ENCODE measurements at places on chromosomes 5 and 9.

DNA sequence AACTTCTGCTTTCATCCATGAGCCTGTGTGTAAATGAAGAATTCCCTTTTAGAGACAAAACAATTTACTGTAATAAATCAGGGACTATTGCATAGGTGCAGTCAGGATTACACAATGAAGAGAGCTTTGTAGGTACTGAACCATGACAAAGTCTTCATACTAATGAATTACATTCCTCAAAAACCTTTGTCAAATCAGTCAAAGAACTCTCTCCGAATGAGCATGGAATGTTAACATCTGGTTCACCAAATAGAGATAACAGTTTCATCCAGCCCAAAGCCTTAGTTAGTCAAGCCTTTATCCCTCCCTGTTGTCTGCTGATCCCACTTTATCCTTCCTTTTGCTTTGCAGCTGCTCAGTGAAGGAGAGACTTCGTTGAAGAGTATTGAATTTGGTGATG lies 62.9 kb upstream of the DMRTA1 start:
- no peak for DNase-seq

GRCh38 chr9:9753266-9753665 lies 859.5 kb downstream of the PTPRD start:
- DNase-seq = no peak

DNA sequence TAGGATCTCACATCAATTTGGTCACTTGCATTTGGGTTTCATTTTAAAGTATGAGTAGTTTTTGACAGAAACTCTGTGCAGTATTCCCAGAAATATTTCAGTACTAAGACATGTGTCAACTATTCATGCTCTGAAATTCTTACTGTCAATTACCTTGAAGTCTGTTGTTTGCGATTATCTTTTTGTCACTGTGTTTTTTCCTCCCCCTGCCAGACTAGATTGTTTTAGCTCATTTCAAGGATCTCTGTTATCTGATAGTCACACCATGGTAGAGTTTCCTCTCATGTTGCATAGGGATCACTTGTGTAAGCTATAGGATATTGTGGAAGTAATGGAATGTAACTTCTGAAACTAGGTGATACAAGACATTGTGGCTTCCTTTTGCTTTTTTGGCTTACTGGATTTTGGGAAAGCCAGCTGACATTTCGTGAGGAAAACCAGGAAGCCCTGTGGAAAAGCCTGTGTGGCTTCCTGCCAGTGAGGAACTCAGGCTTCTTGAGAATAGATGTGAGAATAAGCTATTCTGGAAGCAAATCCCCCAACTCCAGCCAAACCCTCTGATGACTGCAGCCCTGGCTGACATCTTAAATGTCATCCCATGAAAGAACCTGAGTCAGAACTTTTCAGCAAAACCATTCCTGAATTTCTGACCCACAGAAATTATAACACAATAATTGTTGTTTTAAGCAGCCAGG lies 122.2 kb downstream of the FGF10 start:
- DNase-seq = no peak

- DNase-seq = no peak
Observed at GRCh38 chr5:180138214-180138975, 66.8 kb upstream of the RNF130 start.

DNA sequence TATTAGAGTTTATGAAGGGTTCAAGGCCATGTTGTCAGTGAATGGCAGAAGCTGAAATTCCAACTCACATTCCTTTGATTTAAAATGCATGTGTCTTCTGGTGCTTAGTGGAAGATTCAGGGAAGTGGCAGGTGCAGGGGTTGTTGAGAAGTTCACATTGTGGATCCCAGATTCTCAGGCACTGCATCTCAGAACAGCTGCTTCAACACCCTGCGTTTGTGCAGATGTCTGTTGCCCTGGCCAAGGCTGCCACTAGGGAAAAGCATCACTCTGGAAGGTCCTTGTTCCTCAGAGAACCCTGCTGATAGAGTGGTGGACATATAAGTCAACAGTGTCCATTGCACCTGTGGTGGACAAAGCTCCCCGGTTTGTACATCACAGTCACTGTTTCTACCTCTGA lies 162.7 kb downstream of the PAPPA start:
- DNase-seq = no peak

- DNase-seq = no peak
Observed at GRCh38 chr5:137015540-137016116, 483.5 kb downstream of the SPOCK1 start.

DNA sequence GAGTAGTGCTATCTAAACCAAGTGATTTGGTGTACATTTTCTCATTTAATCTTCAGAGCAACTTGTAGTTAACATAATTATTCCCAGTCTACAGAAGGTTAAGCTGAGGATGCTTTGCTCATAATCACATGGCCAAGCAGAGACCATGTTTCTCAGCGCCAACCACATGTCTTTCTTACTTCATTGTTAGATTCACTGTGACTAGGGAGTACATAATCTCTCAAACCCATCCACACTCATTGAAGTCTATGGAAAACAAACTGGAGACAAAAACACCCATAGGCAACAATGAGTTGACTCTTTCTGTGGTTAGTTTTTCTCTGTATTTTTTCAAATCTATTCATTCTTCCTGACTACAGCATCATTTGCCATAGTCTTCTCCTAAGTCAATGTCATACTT lies 281.7 kb upstream of the PTGER4 start:
- DNase-seq = no peak

DNA sequence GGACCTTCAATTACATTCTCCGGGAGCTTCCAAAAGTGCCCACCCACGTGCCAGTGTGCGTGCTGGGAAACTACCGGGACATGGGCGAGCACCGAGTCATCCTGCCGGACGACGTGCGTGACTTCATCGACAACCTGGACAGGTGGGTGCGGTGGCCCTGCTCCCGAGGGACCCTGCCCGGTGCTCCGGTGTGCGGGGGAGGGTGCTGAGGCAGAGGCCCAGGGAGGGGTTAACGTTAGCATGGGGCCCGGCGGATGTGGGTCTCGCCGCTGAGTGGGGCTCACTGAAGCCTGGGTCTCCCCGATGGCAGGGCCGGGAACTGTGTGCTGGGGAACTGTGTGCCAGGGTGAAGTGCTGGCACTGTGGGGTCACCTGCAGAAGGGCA lies 10.6 kb upstream of the AJM1 start:
- DNase-seq = no peak

DNA sequence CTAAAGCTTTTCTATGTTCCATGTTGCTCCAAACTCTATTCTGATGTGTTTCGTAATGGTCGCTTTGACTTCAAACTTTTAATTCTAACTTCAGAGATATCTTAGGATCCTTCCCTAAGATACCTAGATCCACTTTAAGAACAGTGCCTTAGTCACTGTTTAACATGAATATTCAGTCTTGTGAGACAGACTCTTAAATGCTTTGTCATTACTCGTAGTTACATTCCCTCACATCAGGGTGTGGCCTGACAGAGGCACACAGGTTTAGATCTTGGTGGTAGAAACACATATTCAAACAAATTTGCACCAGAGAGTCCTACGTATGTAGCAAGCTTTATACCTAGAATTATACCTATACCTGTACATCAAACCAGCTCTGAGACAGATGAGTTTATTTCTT lies 687.0 kb upstream of the C9orf72 start:
- no peak for DNase-seq

- DNase-seq = no peak
Observed at GRCh38 chr9:107007402-107007801, 144.4 kb downstream of the ZNF462 start.

- no peak for DNase-seq
Observed at GRCh38 chr9:132990781-132991180, 12.3 kb downstream of the GFI1B start.

GRCh38 chr9:111352545-111352944 lies 22.5 kb upstream of the OR2K2 start:
- no peak for DNase-seq

- DNase-seq = no peak
Observed at GRCh38 chr9:130319300-130319699, 53.7 kb downstream of the HMCN2 start.
